ENCODE measurements at places on chromosomes 7 and 10. TPM values are rescaled to one million over a fixed set of nuclear protein-coding genes. Genes with fewer than 3 reads are reported as not detected.

Gene ITIH5
- total RNA-seq: not detected

DNA sequence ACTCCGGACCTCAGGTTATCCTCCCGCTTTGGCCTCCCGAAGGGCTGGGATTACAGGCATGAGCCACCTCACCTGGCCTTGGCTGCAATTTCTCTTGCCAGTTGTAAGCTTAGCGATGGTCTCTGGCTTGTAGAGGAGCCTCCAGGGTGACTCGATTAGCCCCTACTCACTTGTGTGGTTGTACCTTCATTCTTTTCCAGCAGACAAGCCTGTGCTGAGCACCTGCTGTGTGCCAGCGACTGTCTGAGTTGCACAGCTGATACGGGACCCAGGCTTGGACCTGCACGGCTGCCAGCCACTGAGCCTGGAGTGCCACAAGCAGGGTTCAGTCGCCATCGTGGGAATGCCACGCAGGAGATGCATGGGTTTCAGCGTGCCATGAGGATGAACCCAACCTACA, 42.0 kb upstream of the DNAJB6 start:
- H3K27ac ChIP-seq: no peak overlapping the region
- no peak for DNase-seq
- no peaks in the 10 kb centered on the region for H3K36me3 ChIP-seq
- H3K4me3 ChIP-seq: no peak overlapping the region

- no peak overlapping the region for H3K4me3 ChIP-seq
- 0 out of 2 replicates have a peak, but pooled peaks cover 2% of the 10 kb centered on the region for H3K4me1 ChIP-seq
- DNase-seq: no peak
- H3K36me3 ChIP-seq: 0 out of 2 replicates have a peak, but pooled peaks cover 5% of the 10 kb centered on the region
- H3K27ac ChIP-seq: no peak overlapping the region
These were observed 42.6 kb downstream of the EXOC4 start for GRCh38 chr7:133295484-133295883.

GRCh38 chr10:15231426-15231825, 62.9 kb upstream of the NMT2 start:
- DNase-seq: no peak
- no peaks in the 10 kb centered on the region for H3K27me3 ChIP-seq
- no peak overlapping the region for H3K27ac ChIP-seq

GRCh38 chr7:106128836-106129235, 16.7 kb upstream of the SYPL1 start:
- H3K27ac ChIP-seq: no peak overlapping the region
- H3K36me3 ChIP-seq: no peaks in the 10 kb centered on the region
- H3K27me3 ChIP-seq: 0 out of 2 replicates have a peak, but pooled peaks cover 6% of the 10 kb centered on the region
- DNase-seq: no peak
- peaks cover 13% of the 10 kb centered on the region for H3K4me1 ChIP-seq

DNA sequence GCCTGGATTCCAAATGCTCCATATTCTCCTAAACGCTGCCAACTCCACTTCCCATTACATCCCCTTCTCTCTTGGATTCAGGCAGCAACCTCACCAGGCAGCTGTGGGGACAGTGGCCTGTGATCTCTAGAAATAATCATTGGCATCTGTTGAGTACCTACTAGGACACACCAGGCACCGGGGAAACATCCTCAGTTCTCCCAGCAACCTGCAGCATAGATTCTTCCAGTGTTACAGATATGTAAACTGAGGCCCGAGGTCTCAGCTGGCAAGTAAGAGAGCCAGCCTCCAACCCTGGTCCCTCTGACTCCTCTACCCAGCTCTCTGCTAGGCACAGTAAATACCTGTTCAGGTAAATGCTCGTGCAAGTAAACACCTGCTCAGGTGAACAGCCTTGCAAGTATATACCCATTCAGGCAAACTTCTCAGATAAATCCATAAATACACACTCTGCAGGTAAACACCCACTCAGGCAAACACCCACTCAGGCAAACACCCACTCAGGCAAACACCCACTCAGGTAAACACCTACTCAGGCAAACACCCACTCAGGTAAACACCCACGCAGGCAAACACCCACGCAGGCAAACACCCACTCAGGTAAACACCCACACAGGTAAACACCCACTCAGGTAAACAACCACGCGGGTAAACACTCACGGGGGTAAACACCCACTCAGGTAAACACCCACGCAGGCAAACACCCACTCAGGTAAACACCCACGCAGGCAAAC, 18.7 kb downstream of the ASB13 start:
- H3K36me3 ChIP-seq: no peaks in the 10 kb centered on the region
- no peaks in the 10 kb centered on the region for H3K27me3 ChIP-seq
- peaks cover 12% of the 10 kb centered on the region for H3K4me1 ChIP-seq
- no peak overlapping the region for H3K4me3 ChIP-seq

DNA sequence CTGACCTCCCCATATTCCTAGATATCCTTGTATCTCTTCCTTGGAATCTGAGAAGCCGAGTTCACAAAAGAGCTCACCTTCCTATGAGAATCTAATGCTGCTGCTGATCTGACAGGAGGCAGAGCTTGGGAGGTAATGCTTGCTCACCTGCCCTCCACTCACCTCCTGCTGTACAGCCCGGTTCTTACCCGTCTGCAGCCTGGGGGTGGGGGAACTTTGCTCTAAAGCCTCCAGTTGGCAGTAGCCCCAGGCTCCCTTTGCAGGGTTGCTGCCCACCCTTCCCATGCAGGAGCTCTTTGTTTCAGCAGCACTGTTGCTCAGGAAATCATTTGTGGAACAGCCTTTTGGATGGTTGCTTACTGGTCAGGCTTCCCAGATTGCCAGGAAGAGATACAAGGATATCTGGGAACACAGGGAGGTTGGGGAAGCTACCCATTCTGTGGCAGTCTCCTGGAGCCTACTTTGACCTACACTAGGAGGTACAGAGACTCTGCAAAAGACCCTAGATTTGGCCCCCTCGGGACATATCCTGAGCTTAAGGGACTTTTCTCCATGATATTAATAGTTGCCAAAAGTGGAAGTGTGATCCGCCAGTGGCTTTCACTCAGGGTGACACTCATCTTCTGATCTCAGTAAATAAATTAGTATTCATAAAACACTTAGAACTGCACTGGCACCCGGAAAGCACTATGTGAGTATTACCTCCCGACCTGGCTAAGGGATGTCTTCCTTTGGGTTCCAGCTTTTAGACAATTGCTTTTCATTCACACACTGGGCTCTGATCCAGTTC, 363.7 kb upstream of the PODXL start:
- no peaks in the 10 kb centered on the region for H3K4me1 ChIP-seq
- H3K36me3 ChIP-seq: no peaks in the 10 kb centered on the region
- peaks cover 19% of the 10 kb centered on the region for H3K27me3 ChIP-seq
- H3K27ac ChIP-seq: no peak overlapping the region
- H3K4me3 ChIP-seq: no peak overlapping the region

DNA sequence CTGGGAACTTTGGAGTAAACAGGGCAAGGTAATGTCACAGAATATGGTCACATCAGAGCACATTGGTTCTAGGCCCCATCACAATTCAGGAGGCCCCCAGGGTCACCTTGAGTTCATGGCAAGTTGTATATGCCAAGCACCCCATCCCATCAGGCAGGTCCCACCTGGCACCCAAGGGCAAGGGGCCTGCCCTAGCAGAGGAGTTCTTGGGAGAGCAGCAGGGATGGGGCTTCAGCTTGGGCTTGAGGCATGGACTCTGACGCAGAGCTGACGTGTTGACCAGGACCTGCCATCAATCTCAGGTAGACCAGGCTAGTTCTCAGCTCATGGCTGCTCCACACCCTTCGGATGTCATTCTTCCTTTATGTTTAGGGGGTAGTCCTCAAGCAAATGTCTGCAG, 20.9 kb downstream of the PLAC9 start:
- no peaks in the 10 kb centered on the region for H3K27me3 ChIP-seq
- peaks cover 36% of the 10 kb centered on the region for H3K36me3 ChIP-seq
- no peak overlapping the region for H3K4me3 ChIP-seq
- DNase-seq: no peak
- H3K27ac ChIP-seq: peak overlapping the region; percentile 86

- no peak overlapping the region for H3K4me3 ChIP-seq
- peaks cover 4% of the 10 kb centered on the region for H3K36me3 ChIP-seq
- DNase-seq: no peak
- peaks cover 16% of the 10 kb centered on the region for H3K4me1 ChIP-seq
- no peak overlapping the region for H3K27ac ChIP-seq
- H3K27me3 ChIP-seq: no peaks in the 10 kb centered on the region
These were observed 17.0 kb downstream of the XPNPEP1 start for GRCh38 chr10:109906316-109906715.

Measured in GM23248 (cell line).